ENCODE measurements at places on chromosomes 11 and 22. TPM values are rescaled to one million over a fixed set of nuclear protein-coding genes. Genes with fewer than 3 reads are reported as not detected.

PRAME gene
- 41.9 TPM for total RNA-seq

ASRGL1 gene
- total RNA-seq = 68.0 TPM

VPREB1 gene
- total RNA-seq = not detected

OR56A3 gene
- 0.11 TPM for total RNA-seq

- DNase-seq = no peak
These were observed 4.5 kb downstream of the CD44 start for GRCh38 chr11:35143297-35144135.

- no peak for DNase-seq
These were observed 70.9 kb downstream of the SLC35F2 start for GRCh38 chr11:107787733-107788132.

- no peak for DNase-seq
These were observed 15.0 kb downstream of the STARD10 start for GRCh38 chr11:72778535-72779494.

DNA sequence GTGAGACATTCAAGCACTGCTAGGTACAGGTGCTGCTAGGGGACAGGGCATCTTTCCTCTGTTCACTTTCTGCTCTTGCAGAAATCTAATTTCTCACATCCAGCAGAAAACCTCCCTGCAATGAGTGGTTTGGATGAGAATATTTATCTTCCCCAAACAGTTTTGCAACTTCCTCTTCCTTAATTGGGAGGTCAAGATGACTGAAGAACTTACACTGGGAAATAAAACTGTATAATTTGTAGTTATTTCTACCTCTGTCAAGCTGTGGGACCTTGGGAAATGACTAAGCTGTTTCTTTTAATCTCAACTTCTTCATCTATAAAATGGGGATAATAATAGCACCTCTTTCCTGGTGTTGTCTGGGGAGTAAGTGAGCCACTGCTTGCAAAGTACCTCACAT lies 69.8 kb downstream of the PRR5L start:
- no peak for DNase-seq

GRCh38 chr11:18632841-18633240 lies 1.3 kb downstream of the SPTY2D1 start:
- no peak for DNase-seq

- DNase-seq = peak; percentile 63
These were observed 261.6 kb upstream of the CADM1 start for GRCh38 chr11:115765803-115766239.

- DNase-seq = no peak
These were observed 24.4 kb downstream of the METTL15 start for GRCh38 chr11:28132548-28132947.

DNA sequence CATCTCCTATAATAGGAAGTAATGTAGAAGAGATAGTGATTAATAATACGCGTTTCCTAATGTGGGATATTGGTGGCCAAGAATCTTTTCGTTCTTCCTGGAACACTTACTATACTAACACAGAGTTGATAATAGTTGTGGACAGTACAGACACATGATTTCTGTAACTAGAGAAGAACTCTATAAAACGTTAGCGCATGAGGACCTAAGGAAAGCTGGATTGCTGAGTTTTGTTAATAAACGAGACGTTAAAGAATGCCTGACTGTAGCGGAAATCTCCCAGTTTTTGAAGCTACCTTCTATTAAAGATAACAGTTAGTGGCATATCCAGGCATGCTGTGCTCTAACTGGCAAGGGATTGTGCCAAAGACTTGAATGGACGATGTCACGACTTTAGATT lies 83.3 kb downstream of the GGT1 start:
- no peak for DNase-seq
